ENCODE measurements at places on chromosomes 1 and 21.
A peak's percentile ranks its signal among the peaks of the same experiment; 100 is the strongest.

GRCh38 chr1:27832762-27833161 lies 2.2 kb downstream of the PPP1R8 start:
- DNase-seq, result peak; percentile 61

DNA sequence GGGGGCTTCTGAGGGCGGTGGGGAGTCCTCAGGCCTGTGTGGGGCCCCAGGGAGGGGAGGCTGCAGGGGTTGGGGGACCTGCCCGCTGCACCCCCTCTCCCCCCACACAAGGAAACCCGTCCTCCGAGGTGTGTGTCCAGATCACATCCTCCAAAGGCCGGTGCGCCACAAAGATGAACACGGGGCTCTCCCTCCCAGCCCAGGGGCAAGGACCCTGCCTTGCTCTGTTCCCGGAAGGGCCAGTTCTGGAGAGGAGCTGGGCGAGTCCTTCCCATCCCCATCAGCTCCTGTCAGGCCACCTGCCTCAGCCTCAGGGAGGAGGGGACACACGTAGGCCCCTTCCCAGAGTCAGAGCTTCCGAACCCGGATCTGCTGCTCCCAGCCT lies 2.5 kb upstream of the TTLL10 start:
- DNase-seq, result no peak

DNA sequence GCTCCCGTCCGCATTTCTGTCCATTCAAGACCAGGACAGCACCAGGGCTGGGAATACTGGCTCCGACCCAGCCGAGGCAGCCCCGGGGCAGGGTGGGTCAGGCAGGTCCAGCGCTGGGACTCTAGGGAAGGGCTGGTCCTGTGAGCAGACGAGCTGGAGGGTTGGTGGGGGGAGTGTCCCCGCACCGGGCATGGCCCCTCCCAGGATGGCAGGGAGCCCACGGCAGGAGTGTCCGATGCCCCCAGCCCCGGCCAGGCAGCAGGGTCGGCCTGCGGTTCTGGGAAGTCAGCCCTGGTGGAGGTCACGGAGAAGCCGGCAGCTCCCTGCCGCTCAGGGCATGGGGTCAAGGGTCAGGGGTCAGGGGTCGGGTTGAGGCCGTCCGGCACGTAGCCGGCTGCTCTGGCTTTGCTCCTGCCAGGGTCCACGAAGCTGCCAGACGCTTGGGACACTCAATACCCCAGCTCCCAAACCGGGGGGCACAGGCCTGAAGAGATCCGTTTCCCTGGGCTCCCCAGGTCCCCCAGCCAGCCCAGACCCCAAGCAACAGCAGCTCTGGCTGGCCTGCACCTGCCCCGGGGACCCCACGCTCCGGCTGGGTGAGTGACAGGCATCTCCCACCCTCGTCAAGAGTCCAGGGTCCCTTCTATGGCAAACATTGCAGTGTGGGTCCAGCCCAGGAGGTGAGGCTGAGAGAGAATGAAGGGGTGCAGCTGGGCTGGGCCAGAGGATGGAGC lies 6.7 kb downstream of the C1QTNF12 start:
- no peak for DNase-seq

DNA sequence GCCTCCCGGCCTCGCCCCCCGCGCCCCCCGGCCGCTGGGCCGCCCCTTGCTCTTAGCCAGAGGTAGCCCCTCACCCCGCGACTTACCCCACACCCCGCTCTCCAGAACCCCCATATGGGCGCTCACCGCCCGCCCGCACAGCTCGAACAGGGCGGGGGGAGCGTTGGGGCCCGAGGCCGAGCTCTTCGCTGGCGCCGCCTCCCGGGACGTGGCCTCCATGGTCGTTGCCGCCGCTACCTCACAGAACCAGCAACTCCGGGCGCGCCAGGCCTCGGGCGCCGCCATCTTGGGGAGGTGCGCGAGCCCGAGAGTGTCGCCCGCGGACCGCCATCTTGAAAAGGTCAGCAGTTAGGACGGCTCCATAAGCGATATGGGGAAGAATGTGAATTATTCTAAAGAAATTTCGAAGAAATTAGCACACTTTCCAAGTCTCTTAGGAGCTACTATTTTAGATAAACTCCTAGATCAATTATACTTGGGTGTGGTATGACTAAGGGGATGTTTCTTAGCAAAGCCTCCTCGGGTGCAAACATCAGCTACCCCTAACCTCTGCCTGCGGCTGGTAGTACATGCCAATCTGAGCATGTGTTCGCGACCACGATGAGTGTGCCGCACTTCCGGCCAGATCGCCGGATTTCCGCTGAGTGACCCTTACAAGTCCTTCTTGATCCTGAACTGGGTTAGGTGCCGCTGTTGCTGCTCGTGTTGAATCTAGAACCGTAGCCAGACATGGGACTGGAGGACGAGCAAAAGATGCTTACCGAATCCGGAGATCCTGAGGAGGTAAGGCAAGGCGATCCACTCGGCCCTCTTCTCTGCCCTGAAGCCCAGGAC lies at the start of the genes LRRC41 and UQCRH:
Gene LRRC41 (minus strand): TSS at position 579 of the 834 bp plus-strand sequence. CDS start 294 bp downstream, at position 285.
Gene UQCRH (plus strand): TSS at position 661 of the 834 bp plus-strand sequence. CDS start 69 bp downstream, at position 730.
- peak; percentile 99 for DNase-seq

- no peak for DNase-seq
Observed at GRCh38 chr1:97467445-97467844, 453.4 kb downstream of the DPYD start.

DNA sequence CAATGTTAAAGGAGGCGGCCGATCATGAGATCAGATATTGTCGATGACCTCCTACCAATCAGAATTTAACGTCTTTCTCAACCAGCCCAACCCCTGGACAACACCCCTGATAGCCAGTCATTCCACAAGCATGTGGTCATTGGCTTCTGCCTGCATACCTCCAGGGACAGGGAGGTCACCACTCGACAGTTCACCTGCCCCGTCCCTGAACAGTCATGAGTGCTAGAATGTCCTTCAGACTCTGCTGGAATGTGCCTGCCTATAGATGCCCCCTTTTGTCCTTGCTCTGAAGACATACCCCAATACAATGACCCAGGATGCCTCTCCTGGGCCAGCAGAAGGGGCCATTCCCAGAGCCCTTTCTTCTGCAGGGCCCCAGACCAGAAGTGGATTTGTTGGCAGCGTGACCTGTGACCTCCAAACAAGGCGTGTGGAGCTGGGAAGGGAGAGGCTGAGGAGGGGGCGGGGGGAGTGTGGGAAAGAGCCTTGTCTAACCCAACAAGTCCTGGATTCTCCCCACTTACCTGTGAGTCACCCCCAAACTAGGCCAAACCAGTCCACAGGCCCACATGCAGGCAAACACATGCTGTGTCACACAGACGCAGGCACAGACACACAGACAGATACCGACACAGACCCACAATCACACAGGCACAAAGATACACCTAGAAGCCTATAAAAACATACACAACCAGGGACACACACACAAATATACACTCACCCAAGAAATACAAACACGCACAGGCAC lies 2.2 kb downstream of the CRYBG2 start:
- DNase-seq, result peak; percentile 47

- no peak for DNase-seq
Observed at GRCh38 chr21:36235058-36235582, 78.5 kb downstream of the DOP1B start.

GRCh38 chr1:165847486-165847885 lies 20.1 kb downstream of the UCK2 start:
- DNase-seq, result no peak

Data from AG10803 (cell line).